Adipocyte (in vitro differentiated cells): ENCODE measurements at places on chromosomes 2 and 18.

DNA sequence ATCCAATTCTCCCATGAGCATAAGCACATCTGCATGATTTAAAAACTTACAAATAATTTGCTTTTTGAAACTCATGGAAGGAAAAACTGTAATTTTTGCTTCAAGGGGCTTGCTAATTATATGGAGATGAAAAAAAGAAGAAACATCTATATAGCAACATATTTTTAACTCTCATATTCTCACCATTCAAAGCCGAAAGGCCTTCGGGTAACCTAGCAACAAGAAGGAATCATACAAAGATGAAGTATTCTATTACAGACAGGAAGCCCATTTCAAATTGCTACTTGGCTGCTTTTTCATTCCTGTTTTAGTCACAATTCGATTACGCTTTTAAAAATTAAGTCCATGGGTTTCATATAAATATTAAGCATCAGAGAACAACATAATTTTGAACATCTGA is 39.2 kb upstream of the RNU4ATAC start:
- no peak for DNase-seq

DNA sequence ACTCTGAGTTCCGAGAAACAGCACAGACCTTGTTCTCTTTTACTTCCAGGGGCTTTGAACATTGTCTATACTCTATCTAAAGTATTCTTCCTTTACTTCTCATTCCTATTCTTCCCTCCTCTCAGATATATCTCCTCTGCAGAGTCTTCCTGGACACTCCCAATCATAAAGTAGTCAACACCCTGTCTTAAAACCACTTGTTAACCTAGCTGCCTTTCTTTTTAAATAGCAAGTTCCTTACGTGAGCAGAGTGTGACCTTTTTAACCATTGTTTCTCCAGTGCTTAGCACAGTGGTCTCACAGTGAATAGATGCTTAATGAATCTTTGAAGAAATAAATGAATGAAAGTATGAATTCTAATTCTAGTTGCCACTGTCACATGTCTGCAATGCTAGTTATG is 47.4 kb downstream of the PTRHD1 start:
- no peak for DNase-seq

GRCh38 chr2:220795705-220796104 is 776.4 kb downstream of the EPHA4 start:
- no peak for DNase-seq

- DNase-seq = no peak
Measured at GRCh38 chr2:4964579-4964978, 727.6 kb upstream of the SOX11 start.

DNA sequence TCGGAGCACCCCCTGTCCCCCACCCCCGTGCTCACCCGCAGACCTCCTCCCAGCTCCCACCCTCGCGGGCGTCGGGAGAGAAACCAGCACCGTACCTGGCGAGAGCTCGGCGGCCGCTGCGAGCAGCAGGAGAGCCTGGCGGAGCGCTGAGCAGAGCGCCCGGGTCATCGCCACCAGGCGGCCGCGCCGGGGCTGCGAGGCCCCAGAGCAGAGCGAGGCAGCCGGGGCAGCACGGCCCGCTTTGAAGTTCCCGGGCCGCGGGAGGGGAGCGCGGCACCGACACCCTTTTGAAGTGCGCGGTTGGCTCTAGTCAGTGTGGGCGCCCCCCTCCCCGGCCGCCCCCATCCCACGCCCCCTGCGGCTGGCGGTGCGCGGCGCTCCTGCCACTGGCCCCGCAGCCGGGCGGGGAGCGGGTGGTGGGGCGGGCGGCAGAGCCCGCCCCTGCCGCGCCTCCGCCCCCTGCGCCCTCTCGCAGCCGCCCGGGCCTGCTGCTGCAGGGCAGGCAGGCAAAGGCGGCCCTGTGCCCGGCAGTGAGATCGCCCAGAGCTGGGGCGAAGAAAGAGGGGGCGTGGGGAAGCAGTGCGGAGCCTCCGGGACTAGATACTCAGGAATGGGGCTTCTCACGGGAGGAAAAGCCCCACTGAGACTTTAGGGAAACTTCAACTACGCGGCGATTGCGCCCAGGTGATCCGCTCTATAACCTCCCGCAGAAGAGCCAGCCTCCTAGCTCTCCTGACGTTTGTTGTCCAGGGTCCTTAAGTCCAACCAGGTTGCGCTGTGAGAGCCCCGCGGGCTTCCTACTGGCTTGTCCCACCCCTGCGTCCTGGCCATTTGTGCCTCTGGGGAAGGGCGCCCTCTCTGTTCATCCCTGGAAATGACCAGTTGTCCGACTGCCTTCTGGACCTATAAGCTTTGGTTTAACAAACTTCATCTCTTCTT is at the start of gene ACVR1C:
Gene ACVR1C, minus strand, starts transcription at position 388 of the 939 bp plus-strand sequence. Its CDS starts 220 bp downstream, at position 168.
- peak; percentile 74 for DNase-seq

- no peak for DNase-seq
Measured at GRCh38 chr18:13253786-13254688, 35.5 kb downstream of the LDLRAD4 start.

DNA sequence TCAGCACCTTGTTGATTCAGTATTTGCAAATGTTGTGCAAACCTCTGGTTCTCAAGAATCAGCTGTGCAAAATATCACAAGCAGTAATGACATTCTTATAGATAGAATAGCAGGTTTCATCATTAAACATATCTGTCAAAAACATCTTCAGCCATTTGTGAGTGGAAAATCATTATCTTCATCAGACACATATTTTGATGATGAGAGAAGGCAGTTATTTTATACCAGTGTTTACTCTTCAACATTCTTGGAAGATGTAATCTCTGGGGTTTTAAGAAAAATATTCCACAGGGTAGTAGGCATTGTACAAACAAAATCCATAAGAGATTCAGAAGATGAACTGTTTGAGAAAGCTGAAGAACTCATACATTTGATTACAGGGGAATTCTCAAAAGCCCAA is 64.3 kb downstream of the FSIP2 start:
- peak; percentile 32 for DNase-seq

- DNase-seq = peak; percentile 30
Measured at GRCh38 chr18:28050545-28050944, 126.4 kb downstream of the CDH2 start.

DNA sequence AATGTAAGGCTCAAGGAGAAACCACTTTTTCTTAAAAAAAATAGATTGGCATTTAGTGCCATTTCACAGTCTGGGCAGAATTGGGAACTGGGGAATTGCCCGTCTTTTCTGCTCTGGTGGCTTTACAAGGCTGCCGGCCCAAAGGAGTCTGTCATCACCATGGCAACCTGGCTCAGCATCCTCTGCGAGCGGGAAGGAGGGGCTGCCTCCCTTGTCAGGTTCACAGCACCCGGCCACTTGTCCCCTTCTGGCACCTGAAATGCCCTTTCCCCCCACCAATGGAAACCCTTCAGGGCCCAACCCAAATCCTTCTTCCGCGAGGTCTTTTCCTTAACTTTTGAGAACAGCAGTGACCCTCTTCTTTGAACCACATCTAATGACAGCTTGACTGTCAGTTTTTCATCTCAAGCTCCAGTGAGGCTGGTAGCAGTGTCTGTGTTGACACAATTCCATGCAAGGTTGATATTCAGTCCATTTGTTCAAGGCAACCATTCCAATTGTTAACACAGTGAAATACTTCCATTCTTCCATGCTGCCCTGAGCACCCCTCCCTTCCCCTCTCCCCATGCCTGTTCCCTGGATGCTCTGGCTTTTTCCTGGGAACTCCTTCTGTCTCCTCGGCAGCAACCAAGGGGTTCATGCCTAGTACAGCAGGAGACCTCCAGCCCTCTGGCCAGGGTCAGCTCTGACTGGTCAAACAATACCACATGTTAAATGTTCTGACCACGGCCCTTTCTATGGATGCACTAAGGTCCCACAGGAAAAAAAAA is 79.6 kb downstream of the DNER start:
- DNase-seq = no peak

- DNase-seq = no peak
Measured at GRCh38 chr2:69714024-69714423, 27.9 kb upstream of the ANXA4 start.

- no peak for DNase-seq
Measured at GRCh38 chr2:27833931-27834330, 56.3 kb downstream of the RBKS start.
